ENCODE measurements at places on chromosomes 6 and 20.

- peak; percentile 41 for DNase-seq
Measured at GRCh38 chr6:42702200-42702599, 20.2 kb downstream of the PRPH2 start.

GRCh38 chr6:158793432-158793831 lies 25.7 kb downstream of the EZR start:
- DNase-seq: peak; percentile 62

DNA sequence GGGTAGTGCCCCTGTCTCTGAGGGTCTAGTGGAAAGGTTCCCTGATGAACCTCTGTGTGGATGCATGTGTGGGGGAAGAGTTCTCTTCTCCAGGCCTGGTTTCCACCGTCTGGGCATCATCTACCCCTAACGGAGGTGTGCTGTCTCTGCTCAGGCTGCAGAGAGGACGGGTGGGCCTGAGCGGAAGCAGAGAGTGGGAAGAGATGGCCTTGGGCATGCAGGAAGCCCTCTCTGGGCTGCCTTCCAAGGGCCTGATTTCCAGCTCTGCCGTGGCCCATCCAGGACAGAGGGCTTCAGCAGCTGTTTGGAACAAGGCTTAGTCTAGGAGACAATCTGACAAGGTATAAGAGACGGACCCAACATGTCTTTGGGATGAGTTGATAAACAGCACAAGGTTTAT lies 220.1 kb upstream of the DTNBP1 start:
- DNase-seq: no peak

- no peak for DNase-seq
Measured at GRCh38 chr20:19254956-19255355, 42.5 kb downstream of the SLC24A3 start.

DNA sequence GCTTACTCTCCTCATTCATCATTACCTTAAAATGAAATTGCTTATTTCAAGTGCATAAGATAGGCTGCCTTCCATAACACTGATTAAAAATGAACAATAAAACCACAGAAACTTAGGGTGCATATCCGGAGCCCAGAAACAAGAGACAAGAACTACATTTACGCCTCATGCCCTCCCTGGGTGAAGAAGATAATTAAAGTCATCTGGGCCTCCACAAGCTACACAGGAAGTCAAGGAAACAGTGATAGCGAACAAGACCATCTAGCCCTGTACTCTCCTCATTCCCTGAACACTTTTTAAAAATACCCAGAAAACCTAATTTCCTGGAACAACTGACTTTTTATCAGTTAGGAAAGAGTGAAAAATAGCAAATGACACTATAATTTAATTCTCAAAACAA lies 6.3 kb downstream of the SOD2 start:
- no peak for DNase-seq

DNA sequence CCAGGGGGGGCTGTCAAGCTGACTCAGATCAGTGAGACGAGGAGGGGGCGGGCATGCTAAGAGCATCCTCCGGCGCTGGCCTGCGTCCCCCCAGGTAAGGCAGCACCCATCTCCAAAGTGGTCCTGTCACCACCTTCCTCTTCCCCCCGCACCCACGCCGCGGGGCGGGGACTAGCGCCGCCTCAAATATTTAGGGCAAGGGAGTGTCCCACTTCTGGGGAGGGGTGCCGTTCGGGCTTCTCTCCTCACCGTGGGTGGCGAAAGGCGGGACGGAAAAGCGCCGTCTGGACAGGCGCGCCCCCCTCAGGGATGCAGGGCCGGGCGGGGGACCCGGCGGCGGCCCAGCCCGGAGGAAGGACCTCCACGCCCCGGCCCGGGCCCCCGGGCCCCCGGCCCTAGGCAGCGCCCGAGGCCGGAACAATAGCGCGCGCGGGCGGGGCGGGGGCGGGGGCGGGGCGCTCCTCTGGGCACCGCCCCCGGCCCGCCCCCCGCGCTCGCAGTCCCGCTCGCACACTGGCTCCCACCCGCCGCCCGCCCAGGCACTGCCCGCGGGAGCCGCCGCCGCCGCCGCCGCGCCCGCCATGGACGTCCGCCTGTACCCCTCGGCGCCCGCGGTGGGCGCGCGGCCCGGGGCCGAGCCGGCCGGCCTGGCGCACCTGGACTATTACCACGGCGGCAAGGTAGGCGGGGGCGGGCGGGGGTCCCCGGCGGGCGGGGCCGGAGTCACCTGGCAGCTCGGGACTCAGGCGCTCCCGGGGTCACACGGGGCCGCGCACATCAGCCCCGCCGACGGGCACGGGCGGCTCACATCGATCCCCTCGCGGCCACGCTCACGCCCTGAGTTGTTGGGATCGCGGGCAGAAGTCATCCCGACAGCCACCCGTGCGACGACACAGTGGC lies at the start of gene TOX2:
Gene TOX2, plus strand, starts transcription at position 542 of the 900 bp plus-strand sequence. Its CDS starts 40 bp downstream, at position 582.
- DNase-seq: peak; percentile 32

DNA sequence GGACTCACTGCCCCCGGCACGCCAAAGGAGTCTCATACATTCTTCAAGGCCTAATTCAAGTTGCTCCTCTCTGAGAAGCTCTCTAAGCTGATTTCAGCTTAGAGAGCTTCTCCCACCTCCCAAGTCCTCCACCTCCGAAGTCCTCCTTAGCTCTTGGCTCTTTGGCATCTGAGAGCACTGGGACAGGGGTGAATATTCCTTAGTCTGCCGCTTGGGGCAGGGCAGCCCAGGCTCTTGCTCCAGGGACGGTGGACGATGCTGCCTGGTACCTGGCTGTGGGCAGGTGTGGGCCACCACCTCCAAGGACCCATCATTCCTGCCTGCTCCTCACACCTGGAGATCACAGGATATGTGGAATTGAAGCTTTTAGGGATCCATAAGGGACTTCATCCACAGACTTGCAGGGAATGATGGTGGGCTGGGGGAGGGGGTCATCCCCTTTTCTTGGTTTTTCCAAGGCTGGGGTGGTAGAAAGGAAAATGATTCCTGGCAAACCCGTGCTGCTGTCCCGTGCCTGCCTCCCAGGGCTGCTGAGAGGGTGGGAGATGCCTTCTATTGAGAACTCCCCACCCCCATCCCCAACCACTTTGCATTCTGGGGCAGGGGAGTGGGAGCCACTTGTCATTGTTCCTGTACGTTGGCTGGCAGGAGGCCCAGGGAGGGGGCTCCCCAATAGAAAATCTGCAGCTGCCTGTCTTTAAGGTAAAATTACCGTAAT lies 57.4 kb downstream of the ARHGAP40 start:
- peak; percentile 18 for DNase-seq

DNA sequence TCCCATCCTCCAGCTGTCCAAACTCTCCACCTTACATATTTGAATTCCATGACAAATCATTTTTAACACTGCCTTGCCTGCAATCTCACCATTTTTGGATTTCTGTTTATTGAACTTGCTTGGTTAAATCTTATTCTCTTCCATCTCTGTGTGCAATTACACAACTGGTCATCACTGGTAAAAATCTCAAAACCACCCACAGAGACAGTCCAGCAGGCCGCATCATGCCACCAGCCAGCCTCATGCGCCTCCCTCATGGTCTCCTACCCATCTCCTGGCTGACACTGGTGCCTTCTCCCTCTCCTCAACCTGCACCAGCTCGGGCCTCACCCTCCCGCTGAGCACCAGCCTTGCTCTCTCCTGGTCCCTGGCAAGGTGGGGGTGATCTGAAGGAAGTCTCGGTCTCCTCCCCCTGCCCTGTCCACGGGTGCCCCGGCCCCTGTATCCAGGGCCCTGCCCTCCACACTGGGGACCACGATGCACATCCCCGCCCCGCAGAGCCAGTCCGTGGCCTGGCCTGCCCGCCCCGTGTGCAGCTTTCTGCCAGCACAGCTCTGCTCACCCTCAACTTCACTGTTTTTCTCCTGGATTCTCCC lies 92.0 kb downstream of the THBS2 start:
- DNase-seq: no peak

GRCh38 chr6:14690120-14691056 lies 555.5 kb upstream of the JARID2 start:
- no peak for DNase-seq

DNA sequence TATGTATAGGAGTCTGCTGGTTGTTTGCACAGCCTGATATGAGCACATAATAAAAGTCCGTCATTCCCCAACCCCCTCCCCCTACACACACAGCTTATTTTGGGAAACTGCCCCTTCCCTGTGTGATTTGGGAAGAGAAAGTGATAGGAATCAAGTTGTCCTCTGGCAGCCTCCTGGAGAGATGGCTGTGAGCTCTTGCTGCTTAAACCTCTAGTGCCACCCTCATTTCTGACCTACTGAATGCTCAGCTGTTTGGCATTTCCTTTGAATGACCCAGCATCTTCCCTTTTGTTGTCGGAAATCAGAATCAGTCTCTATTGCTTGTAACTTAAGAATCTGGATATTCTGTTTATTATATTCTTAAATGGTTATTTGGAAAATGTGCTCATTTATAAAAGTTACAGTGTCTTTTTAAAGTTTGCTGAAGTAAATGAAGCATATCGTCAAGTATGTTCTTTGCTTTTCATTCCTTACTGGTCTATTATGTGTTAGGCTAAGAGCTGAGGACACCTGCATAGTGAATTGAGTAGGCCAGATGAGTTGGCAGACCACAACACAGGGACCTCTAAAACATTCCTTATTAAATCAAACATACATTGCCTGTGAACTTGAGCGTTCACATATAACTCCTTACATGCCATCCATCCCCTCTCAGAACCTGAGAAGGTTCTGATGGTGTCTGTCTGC lies 5.5 kb downstream of the RWDD2A start:
- DNase-seq: no peak

GRCh38 chr6:146339716-146340115 lies 203.9 kb upstream of the RAB32 start:
- DNase-seq: peak; percentile 24

DNA sequence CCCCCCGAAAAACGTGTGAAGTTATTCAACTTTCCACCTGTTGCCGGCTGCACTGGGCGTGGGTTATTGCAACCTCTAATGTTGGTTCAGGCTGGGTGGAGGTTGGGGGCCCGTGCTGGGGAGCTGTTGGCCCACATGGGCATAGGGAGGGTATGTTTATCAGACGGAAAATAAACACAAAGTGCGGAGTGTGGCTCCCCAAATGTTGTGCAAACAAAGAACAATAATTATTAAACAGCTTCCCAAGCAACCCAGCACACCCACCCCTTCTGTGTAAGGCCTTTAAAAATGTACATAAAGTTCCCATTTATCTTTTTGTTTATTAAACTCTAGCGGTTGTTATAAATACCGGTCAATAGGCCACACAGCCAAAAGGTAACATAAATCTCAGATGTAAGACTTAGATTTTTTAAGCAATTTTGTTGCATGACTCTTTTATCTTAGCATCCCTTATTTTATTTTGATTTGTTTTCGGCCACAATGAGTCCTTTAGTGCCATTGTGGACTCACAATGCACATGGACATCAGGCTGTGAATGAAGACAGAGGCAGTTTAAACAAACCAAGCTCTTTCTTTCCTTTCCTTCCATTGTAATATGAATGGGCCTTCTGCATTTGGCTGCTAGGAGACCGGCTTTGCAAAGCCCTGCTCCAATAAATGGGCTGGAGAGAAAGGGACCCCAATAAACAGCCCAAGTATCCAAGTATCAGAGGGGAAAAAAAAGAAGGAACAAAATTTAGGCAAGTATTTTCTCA lies 6.9 kb upstream of the DLL1 start:
- no peak for DNase-seq

DNA sequence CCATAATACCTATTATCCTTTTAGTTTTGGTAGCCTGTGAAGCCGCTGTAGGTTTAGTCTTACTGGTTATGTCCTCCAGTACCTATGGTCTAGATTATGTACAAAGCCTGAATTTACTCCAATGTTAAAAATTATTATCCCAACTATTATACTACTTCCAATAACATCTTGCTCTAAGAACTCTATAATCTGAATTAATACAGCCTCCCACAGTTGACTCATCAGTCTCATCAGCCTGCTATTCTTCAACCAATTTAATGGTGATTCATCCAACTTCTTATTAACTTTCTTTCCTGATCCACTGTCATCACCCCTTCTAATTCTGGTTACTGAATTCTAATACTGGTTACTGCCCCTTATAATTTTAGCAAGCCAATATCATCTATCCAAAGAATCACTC lies 370.3 kb upstream of the OPRM1 start:
- DNase-seq: no peak

DNA sequence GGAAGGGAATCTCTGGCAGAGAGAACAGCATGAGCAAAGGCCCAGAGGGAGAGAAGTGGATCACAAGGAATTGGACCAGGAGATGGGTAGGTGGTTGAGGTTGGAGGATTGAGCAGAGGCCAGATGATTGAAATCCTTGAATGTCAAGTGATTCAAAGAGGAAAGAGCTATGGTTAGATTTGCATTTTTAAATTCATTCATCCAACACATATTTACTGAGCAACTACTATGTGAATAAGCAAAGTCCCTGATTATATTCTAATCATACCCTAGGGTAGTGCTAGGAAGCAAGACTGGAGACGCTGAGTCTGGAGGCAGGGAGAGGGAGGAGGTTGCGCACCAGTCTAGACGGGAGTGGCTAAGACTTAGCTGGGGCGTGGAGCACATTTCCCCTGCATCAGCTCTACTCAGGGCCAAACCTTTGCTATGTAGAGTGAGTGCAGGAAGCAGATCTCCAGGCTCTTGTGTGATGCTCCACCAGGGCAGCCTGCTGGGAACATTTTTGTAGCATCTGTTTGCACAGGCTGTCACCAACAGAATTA lies 40.2 kb downstream of the EYA2 start:
- DNase-seq: no peak

DNA sequence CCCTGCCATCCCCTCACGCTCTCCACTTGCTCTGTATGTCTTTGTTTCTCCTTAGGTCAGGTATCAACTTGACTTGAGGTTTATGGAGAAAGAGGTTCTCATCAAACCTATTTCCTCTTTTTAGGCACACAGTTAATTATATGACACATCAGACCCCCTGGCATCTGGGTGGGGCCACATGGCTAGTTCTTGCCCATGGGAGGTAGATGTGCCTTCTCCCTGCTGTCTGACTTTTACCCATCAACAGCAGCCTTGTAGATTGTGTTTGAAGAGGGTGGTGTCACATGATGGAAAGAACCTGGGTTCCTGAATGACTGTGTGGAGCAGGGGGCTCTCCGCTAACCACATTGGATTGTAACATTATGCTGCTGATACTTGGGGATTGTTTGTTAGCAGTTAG lies 7.2 kb upstream of the UQCC2 start:
- no peak for DNase-seq

DNA sequence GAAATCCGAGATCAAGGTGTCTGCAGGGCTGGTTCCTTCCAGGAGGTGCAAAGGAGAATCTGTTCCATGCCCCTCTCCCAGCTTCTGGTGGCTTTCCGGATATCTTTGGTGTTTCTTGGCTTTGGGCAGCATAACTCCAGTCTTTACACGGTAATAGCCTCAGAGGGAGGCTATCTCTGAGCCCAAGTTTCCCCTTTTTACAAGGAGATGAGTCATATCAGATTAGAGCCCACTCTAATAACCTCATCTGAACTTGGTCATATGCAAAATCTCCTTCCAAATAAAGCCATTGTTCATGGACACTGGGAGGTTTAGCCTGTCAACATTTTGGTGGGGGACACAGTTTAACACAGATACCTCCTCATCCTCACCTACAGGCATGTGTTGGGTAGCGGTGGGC lies 213.7 kb downstream of the ATXN1 start:
- DNase-seq: no peak

DNA sequence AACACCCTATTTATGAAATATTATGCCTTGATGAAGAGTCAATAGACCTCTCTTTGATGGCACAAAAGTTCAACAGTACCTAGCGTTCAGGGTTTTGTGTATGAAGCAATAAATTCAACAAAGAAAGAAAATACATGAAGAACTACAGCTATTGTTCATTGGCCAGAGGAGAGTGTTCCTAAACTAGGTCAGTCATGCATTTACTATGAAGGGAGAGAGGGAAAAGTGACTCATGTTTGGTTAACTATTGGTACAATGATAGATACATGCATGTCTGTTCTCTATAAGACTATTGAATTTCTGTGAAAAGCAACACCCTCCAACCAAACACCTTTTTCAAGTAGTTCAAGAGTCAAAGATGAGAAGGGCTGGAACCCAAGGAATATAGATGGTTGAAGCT lies 50.7 kb downstream of the CLIC5 start:
- no peak for DNase-seq
